NCI-H2081 (cell line): ENCODE measurements at places on chromosomes 3 and 15.

DNA sequence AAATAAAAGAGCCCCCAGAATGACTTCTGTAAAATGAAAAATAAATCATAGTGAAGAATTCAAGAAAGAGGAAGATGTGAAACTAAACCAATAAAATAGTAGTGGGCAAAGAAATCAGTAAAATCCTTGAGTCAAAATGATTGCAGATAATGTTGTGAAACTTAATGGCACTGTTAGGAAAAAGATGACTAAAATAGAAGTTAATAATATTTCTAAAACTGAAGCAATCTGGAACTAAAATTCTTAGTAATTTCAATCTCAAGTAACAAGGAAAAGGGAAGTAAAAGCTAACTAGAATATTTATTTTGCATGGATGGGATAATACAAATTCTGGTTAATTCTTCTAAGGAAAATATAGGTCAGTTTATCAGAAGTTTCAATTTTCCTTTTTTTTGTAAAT is 84.6 kb downstream of the TMCO5A start:
- DNase-seq = no peak

DNA sequence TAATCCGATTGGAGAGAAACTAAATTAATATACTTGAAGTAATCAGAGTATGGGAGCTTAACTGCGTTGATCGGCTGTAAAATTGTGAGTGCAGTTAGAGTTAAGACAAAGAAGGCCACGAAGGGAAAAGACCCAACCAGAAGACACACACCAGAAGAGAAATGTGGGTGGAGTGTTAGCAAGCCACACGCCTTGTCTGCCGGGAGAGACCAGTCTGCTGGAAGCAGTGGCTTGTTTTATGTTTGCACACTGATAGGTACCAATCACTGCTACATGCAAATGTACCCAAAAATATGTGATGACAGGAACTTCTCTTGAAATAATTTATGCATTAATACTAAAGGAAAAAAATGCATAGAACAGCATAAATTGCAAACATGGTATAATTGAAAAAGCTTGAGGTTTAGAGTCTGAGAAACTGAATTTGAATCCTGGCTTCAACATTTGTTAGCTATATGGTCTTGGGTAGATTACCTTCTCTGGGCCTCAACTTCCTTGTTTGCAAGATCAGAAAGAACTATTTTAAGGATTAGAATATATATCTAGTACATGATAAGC is 23.1 kb downstream of the EEFSEC start:
- DNase-seq = no peak

DNA sequence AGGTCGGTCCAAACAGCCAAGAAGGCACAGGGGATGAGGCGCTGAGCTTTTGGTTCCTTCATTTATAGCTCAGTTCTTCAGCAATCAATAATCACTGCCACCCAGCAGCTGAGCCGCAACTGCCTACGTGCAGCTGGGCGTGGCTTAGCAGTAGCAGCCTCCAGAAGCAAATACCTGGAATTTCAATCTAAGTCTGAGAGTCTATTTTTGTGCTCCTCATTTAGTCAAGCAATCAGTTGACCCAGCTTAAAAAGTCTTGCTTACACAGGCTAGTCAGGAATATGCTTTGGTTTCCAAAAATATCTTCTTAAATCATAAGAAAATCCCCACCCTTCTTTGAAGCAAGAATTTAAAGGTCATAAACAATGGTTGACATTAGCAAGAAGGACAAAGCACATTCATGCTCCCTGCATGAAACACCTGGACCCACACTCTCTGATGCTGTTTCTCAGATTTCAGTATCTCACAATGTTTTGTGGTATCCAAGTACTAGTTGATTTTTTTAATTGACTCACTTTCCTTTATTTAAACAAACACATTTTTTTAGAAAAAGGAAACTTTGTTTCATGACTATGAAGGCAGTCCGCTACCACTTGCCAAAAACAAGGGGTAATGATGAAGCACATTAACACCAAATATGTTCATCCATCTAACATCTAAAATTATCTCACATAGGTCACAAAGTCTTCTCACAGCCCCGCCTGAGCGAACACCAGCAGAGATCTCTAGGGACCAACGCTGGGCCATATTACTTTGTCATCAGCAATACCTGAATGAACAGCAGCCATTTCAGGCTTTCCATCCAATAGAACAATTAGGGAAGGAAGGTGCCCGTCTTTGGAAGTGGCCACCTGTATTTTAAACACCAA is 106.1 kb downstream of the OXNAD1 start:
- DNase-seq = no peak

GRCh38 chr3:56133423-56133822 is 334.8 kb downstream of the ERC2 start:
- DNase-seq = no peak

- no peak for DNase-seq
These were observed 4.4 kb upstream of the ENTPD3 start for GRCh38 chr3:40382617-40382979.

GRCh38 chr3:17771177-17772017 is 29.0 kb upstream of the TBC1D5 start:
- DNase-seq = no peak

GRCh38 chr3:157159037-157159761 is 748 bp downstream of the CCNL1 start:
- DNase-seq = peak; percentile 88

GRCh38 chr3:35969406-35969805 is 330.1 kb downstream of the ARPP21 start:
- no peak for DNase-seq

DNA sequence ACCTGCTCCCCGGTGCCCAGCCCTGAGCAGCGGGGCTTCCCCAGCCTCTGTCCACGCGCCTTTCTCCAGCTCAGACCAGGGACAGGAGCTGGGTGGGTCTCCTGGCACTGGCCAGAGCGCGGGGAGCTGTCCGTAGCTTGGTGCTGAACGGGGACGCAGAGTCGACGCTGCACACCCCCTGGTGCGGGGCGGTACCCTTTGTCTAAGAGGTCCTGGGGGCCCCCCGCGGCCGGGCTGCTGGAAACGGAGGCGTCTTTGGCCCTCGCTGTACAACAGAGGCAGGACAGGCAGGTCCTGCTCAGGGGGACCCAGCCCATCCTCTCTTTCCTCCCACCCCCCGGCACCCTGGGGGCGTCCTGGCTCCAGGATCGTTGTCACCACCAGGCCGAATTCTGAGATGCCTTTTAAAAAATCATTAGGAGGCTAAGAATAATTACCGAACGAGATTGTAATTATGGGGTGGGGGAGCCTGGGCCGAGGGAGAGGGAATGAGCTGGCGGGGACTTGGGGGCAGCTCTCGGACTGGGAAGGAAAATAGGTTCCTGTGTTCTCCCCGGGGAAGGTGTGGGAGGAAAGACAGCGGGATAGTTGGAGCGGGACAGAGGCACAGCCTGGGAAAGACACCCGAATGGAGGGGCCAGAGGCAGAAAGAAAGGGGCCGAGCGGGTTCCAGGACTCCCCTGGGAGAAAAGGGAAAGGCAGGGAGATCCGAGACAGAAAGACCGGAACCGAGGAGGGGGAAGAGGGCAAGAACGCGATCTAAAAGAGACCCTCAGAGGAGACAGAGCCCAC is 4.1 kb upstream of the SKOR1 start:
- DNase-seq = no peak

DNA sequence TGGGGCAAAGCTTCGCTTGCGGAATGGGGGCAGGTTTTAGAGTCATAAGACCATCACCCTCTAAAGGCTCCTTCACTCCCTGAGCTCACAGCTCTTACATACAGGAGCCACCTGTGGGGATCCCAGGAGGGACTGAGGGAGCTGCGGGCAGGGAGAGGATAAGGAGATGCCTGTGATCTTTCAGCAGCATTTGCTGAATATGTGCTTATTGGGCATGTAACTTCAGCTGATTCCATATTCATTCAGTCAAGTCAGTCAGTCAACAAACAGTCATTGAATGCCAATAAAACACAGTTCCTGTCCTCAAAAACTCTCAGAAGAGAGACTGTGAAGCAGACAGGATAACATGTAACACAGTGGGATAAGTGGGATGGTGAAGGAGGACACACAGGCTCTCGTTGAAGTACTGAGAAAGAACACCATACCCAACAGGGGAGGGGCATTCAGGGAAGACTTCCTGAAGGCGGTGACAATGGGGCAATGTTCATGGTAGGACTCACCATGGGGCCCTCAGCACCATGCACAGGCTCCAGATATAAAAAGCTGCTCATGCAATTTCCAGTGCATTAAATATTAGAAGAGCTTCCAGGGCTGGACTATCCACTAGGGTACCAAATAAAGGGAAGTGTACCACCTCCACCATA is 240.9 kb downstream of the UACA start:
- DNase-seq = no peak

- DNase-seq = no peak
These were observed 121.1 kb downstream of the MEX3B start for GRCh38 chr15:81924729-81925128.

DNA sequence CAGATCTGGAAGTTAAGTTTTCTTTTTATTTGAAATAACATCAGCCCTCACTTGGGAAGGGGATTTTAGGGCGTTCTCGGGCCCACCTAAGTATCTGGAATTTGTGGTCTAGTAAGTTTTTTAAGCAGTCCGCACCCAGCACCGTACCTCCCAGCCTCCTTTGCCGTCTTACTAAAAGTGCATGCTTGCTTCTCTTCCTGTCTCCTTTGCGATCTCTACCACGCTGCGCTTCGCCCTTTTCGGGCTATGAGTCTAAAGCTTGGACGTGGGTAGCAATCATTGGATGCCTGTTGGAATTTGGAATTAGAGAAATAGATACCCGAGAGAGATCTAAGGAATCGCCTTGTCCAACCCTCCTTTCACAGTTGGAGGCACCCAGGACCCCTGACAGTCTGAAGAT is 1.1 kb downstream of the THSD4 start:
- no peak for DNase-seq

DNA sequence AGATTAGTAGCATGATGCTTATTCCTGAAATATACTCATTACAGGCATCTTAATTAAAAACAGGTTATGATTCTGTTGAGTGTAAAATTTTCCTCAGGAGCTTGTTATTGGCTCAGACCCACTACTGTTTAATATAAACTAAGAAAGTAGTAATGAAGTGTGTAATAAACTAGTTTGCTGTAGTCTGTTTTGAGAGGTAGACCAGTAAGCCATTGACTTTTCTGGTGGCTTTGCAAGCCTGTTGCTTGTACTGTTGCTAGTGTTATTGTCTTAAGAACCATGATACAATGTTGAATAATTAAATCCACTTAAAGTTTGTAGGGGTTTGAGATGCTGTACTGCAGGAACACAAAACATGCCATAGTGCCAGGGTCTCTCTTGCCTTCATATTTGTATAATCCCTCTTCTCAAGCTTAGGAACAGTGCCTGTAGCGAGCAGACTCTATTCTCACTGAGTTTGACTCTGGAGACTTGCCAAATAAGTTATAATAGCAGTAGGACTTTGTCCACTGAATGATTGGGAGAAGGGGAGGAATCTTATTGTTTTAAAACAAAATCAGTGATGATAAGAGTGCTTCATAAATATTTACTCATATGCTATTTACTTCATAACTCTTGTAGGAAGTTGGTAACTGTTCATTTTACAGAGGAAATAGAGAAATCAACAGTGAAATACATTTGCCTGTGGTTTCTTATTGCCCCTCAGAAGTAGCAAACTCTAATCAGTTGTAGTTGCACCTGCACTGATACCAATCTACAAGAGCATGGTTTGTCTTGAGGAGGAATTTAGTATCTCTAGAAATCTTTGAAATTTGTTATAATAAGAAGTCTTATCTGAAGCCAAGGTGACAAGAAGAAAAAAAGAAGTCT is 13.4 kb downstream of the TCF12 start:
- no peak for DNase-seq

DNA sequence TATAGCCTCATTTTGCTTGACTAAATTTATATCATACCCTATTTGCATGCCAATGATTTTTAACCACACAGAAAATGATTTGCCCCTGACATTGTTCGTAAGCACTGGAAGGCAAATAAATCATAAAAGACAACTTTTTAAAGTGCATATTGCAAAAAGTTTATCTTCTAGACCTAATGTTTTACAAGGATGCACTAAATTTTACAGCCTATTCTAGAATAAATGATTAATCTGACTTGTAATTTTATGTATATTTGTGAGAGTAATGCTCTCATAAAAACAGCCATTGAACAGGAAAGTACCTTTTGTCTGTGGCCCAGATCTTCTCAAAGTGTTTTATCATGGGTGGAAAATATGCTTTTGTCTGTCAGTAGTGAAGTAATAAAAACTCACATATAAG is 546.6 kb downstream of the EPHA3 start:
- no peak for DNase-seq

DNA sequence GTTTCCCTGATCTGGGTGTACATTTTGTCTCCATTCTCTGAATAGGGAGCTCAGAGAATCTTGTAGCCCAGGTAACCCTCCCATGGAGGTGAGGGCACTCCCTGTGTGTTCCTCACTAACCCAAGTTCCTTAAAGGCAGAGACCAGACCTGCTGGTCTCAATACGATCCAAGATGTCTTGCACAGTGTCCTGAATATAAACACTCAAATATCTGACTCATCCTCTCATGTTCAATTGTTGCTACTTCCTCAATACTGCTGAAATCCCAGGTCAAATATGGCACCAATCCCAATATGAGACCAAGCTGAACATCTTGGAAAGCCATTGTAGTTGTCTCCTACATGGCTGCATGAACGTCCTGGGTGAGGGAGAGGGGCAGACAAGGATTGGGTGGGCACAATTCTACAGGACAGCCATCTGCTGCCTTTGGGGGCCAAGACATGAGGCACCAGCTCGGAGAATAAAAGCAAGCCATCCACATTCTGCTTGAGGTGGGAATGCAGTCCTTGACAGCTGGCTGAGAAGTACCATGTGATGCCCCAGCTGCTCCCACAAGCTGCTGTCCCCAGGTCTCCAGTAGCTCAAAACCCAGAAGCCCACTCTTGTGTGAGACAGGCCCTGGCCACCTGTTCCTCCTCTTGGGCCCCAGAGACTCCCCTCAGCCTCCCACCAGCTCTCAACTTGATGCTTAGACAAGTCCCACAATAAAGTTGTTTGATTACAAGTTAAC is 18.2 kb downstream of the TBC1D2B start:
- DNase-seq = no peak

GRCh38 chr3:62873761-62874710 is 1.2 kb downstream of the CADPS start:
- peak; percentile 61 for DNase-seq

- DNase-seq = peak; percentile 43
These were observed 402.1 kb downstream of the PDCD6IP start for GRCh38 chr3:34200576-34200975.

GRCh38 chr3:193801097-193801496 is 208.1 kb downstream of the OPA1 start:
- no peak for DNase-seq

DNA sequence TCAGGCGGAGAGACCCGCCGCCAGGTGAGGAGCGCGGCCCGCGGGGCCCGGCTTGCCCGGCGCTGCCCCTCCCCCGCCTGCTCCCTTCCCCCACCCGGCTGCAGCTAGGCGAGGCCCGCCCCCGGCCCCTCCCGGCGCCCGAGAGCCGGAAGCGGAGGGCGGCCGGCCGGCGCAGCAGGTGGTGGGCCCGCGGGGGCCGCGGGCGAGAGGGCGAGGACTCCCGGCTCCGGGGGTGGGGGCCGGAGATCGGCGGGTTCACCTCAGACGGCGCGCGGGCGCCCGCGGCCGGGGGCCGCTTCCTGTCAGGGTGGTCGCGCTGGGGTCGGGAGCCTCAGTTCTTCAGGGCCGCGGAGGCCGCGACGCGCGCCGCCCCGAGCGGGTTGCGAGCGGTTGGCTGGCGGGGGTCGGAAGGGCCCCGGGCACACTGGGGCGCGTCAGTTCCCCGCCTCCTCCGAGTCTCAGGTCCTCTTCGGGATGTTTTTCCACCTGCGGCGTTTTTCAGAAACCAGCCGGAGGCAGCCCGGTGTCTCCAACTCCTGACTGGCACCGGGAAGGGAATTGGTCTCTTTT is 395 bp downstream of the ZFAND6 start:
- peak; percentile 70 for DNase-seq

GRCh38 chr3:150083655-150084042 is 113.0 kb upstream of the PFN2 start:
- DNase-seq = peak; percentile 39
